ENCODE measurements at places on chromosomes 16 and 17. TPM values are rescaled to one million over a fixed set of nuclear protein-coding genes. Genes with fewer than 3 reads are reported as not detected.

TM4SF5 gene
- not detected for total RNA-seq

ADORA2B gene
- 8.9 TPM for total RNA-seq

GINS2 gene
- total RNA-seq = 5.7 TPM

TMEM114 gene
- not detected for total RNA-seq

MKS1 gene
- 21.5 TPM for total RNA-seq

METTL22 gene
- total RNA-seq = 40.1 TPM

DNA sequence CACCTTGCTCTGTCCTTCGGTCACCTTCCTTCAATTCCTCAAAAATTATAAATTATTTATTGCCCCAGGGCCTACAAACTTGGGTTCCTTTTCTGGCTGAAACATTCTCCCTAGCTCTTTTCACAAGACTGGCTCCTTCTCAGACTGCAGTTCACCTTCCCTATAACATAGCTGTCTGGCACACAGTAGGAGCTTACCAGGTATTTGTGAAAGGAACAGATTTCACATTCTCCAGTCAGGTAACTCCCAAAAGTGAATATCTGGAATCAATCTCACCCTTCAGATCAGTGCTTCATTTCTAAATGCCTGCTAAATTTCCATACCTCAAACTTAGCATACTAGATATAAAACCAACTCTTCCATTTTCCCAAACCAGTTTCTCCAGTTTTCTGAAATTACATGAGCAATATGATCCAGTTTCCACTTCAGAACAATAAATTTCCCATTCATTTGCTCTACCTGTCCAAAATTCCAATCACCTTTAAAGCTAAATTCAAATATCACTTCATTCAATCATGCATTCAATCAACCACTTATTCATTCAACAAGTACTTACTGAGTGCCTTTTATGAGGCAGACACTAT is 6.1 kb downstream of the RFFL start:
- no peak for DNase-seq

GRCh38 chr16:81514568-81515258 is 70.1 kb downstream of the CMIP start:
- no peak for DNase-seq

DNA sequence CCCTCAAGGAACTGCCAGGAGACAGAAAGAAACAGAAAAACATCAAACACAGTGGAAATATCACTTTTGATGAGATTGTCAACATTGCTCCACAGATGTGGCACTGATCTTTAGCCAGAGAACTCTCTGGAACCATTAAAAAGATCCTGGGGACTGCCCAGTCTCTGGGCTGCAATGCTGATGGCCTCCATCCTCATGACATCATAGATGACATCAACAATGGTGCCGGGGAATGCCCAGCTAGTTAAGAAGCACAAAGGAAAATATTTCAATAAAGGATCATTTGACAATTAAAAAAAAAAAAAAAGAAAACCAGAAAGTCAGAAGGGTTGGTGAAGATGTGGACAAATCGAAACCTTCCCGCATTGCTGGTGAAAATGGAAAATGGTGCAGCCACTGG is 14.9 kb upstream of the CHMP6 start:
- DNase-seq = no peak

DNA sequence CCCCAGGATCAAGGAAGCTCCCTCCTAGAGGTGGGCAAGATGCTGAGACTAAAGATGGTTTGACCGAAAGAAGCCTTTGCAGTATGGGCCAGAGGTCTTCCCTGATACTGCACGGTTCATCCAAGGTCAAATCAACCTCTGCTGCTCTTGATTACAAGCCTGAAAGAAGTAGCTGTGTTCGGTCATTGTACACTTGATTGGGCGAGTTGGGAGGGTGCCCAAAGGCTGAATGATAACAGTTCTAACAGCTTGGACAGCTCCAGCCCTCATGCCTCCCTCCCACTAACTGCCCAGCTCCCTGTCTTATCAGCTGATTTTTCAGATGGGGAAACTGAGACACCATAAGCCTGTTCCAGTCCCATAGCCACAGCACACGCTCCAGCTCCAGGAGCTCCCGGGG is 42.8 kb downstream of the ABCC12 start:
- DNase-seq = no peak

GRCh38 chr17:38798614-38799500 is 499 bp downstream of the PIP4K2B start:
- DNase-seq = peak; percentile 84

GRCh38 chr17:79045842-79046196 is 21.9 kb downstream of the C1QTNF1 start:
- peak; percentile 92 for DNase-seq

- no peak for DNase-seq
These were observed 6.0 kb upstream of the AQP8 start for GRCh38 chr16:25210758-25211157.

DNA sequence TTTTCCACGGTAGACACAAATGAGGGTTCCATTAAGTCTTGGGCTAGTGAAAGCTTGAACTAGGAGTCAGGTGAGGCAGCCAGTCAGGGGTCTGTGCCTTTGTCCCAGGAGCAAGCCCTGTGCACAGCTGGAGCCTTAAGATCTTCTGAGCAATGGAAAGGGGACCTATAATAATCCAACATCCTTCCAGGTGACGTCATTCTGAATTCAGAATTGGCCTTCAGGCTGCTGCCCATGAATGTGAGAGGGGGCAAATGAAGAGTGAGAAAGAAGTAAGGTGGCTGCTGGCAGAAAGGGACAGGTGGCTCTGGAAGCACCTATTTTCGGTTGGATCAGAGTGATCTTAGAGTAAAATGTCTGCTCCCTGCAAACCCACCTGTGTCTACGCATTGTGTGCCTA is 488.1 kb upstream of the CDH5 start:
- DNase-seq = no peak

DNA sequence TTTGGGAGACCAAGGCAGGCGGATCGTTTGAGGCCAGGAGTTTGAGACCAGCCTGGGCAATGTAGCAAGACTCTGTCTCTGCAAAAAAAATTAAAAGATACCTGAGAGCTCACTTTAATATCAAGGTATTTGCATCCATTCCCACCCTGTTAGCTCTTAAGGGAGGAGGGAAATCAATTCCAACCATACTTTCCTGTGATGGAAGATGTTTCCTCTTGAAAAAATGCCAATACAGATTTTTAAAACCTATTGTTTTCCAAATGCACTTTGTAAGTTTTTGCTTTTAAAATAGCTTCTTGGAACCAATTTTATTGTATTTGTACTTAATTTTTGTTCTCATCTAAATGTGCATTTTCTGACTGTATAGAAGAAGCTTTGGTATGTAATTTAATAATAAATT is 49.2 kb downstream of the GOSR1 start:
- no peak for DNase-seq

GRCh38 chr16:12390644-12391043 is 413.0 kb downstream of the CPPED1 start:
- DNase-seq = no peak

- DNase-seq = no peak
These were observed 31.5 kb upstream of the FBXW10B start for GRCh38 chr17:15650741-15651582.

DNA sequence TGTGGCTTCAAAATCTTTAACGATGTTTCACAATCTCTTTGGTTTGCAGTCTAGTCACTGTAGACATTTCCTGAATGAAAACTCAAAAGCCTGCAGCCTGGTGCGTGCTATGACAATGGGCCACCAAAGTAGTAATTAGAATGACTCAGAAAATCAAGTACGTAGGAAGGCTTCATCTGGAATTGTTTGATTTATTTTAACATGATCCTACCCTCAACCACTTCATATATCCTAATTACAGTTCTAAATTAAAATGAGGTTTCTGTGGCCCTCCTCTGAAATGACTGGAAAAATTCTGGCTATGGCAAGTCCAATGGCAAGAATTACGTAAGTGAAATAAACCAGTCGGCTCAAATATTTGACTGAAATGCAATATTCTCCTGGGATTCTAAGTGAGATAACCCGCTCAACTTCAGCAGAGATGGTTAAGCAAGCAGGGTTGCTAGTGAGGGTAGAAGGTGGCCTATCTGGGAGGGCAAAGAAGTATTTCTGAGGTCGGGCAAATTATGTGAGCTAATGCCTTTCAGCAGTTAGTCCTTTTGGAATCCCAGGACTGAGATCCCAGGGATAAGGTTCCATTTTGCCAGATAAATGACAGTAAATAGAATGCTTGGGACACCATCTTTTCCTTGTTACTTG is 145.6 kb upstream of the MYOCD start:
- no peak for DNase-seq

DNA sequence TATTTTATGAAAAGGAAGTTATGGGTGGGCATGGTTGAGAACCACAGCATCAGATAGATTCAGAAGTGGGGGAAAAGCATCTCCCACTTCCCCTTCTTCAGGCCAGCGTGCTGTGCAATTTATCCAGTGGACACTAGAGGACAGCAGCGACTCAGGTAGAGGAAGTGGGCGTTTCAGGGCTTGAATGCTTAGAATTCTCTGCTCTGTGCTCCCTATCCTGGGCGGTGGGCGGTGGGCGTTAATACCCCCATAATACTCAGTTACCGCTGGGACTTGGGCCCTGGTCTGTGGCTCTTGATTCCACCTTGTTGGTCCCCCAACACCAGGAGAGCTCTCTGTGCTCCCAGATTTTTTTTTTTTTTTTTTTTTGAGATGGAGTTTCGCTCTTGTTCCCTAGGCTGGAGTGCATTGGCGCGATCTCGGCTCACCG is 3.7 kb upstream of the LYZL6 start:
- peak; percentile 68 for DNase-seq

- DNase-seq = no peak
These were observed 1.1 kb downstream of the GJC1 start for GRCh38 chr17:44828919-44829522.

GRCh38 chr17:78034429-78035091 is 76.1 kb downstream of the TNRC6C start:
- no peak for DNase-seq

DNA sequence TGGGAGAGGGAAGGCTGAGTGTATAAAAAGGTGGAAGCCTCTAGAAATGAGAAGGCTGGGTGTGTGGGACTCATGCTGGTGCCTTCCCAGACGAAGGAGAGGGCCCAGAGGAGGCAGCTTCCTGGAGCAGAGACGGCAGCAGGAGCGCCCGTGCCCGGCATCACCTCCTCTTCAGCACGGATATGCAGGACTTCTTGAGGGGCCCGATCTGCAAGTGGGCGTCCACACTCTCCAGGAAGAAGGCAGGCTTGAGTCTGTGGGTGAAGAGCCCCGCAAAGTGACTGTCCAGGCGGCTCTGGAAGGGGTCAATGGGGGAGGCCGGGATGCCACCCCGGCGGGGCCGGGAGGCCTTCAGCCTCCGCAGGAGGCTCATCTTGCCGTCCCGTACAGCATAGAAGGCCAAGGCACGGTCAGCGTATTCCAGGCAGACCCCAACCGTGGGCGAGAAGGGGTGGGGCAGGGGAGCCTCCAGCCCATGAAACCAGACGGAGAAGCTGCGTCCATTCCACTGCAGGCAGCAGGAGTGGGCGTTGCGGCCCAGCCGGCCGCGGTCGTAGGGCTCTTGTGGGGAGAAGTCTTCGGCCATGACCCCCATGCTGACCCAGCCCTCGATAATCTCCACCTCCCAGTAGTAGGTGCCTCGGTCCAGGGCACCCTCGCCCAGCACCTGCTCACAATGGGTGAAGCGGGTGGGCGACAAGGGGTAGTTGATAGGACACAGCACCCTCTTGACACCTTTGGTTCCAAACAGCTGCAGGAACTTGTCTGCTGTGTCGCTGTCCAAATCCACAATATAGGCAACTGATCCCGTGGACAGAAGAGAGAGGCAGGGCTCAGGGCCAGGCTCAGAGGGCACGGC is 3.8 kb downstream of the TRIM47 start:
- DNase-seq = no peak

- no peak for DNase-seq
These were observed 15.8 kb upstream of the TOX3 start for GRCh38 chr16:52562770-52563169.
